Stimulated activated CD8-positive, alpha-beta memory T cell treated with anti-CD3 and anti-CD28 coated beads, Interleukin-12 subunit alpha, Interleukin-12 subunit beta, amount 100 ng/mL, for 1 hour (primary cell): ENCODE measurements at places on chromosomes 11 and 22.

- DNase-seq = peak; percentile 56
Observed at GRCh38 chr11:73295241-73295995, 12.7 kb upstream of the ARHGEF17 start.

GRCh38 chr11:70579316-70579955 lies 181.1 kb downstream of the CTTN start:
- DNase-seq = no peak

GRCh38 chr22:40627612-40628011 lies 8.9 kb downstream of the MRTFA start:
- no peak for DNase-seq

DNA sequence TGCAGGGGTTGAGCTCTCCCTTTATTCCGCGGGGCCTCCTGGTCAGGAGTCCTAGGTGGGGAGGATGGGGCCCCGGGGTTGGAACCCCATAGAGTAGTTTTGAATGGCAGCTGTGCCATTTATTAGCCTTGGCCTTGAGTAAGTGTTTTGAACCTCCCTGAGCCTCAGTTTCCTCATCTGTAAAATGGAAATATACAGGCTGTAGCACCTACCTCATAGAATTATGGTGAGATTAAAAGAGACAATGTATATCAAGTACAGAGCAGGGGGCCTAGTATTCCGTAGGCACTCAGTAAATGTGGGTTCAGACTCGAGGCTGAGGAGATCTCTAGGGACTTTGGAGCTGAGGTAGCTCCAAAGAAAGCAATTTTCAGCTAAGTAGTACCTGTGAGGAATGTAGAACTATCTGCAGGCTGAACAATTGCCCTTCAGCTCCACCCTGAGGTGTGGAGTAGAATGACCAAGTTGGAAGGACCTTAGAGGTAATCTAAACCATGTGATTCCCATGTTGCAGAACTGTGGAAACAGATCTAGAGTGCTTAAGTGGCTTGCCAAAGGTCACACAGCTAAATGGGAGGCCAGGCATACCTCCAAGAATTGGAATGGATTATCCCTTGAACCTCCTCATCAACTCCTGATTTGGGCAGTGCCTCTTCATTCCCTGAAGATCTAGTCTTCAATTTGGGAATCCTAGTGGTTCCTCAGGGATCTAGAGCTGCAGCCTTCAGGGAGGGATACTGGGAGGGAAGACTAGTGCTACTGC lies 682 bp downstream of the PGAP2 start:
- DNase-seq = peak; percentile 33

- DNase-seq = no peak
Observed at GRCh38 chr11:70590356-70590991, 192.1 kb downstream of the CTTN start.

GRCh38 chr11:117817368-117818040 lies 7.0 kb downstream of the FXYD2 start:
- DNase-seq = peak; percentile 83

DNA sequence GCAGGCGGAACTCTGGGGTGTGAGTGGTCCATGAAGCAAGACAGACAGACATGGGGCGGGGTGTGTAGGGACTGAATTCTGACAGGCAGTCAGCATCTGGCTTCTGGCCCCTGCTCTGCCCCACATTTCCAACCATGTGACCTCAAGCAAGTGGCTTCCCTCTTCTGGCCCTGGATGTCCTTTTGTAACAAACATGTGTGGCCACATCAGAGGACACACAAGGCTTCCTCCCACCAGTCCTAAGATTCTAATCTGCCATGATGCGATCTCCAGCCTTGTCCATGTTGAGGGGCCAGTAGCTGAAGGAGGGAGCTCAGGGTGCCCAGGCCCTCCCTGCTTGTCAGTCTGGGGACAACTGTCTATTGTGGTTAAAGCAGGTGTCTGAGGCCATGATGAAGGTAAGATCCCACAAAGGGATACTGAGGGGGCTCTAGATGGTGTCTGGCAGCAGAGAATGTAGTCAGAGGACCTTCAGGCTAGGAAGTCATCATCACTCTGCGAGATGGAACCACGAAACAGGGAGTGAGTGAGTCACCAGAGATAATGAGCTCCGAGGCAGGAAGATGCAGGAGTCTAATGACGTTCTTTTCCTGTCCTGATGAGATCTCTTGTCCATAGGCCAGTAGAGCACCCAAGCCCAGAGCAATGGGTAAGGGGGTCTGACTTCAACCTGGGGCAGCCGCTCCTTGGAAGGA lies 27.4 kb downstream of the DRD2 start:
- no peak for DNase-seq

DNA sequence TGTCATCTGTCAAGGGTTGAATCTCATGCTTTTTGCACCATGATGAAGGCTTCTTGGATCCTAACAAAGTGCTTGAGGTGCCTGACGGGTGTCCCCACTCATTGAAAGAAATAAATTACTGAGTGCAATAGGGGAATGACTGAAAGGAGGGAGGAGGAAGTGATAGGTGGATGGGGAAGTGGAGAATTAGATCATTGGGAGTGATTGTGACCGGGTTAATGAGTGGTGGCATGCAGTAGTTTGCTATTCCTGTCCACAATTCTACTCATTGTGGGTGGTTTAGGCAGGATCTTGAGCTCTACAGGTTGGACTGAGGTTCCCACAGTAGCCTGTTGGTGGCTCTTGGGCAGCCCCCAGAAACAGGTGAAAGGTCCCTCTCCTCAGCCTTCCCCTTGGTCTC lies 44.3 kb downstream of the THAP12 start:
- DNase-seq = no peak

DNA sequence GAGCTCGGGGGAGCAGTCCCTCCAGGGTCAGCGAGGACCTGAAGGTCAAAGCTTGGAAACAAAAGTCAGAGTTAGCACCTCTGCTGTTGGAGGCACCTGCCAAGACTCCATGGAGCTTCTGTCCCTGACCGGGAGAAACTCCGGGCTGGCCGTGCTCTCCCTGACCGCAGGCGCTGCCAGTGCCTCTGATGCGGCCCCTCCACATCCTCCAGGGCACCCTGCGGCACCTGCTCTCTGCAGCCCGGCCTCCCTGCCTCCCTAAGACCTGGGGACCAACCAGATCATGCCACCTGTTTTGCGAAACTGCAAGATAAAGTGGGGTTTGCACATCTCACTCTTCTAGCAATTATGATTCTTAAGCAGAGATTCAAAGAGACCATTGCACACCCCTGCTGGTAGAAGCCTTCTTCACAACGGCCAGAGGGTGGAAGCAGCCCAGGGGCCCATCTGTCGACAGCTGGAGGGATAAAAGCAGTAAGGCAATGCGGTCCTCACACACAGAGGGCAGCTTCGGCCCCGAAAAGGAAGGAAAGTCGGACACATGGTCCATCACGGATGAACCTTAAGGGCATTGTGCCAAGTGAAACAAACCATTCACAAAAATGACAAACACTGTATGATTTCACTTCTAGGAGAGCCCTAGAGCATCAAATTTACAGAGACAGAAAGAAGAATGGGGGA lies 477.1 kb downstream of the BRD1 start:
- no peak for DNase-seq

- no peak for DNase-seq
Observed at GRCh38 chr11:119550053-119550752, 127.2 kb upstream of the THY1 start.

DNA sequence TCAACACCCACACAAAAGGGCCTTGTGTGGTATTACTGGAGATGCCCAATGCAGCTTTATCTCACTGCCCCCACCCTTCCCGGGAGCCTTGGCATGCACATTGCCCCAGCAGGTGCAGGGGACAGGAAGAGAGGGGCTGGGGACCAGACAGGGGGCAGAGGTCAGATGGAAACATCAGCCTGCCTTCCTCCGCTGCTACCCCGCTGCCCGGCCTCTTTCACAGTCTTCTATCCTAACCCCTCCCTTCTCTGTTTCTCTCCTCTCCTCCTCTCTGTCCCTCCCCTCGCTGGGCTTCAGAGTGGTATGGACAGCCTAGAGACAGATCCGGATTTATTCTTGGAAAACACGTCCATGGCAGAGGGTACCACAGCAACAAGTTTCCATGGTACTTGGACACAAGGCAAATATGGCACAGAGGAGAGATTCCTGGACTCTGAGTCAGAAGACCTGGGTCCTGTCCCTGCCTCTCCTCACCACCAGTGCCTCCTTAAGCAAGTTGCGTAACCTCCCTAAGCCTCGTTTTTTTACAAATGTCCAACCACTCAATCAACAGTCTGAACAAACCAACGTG lies 8.3 kb upstream of the IGSF9B start:
- DNase-seq = no peak

DNA sequence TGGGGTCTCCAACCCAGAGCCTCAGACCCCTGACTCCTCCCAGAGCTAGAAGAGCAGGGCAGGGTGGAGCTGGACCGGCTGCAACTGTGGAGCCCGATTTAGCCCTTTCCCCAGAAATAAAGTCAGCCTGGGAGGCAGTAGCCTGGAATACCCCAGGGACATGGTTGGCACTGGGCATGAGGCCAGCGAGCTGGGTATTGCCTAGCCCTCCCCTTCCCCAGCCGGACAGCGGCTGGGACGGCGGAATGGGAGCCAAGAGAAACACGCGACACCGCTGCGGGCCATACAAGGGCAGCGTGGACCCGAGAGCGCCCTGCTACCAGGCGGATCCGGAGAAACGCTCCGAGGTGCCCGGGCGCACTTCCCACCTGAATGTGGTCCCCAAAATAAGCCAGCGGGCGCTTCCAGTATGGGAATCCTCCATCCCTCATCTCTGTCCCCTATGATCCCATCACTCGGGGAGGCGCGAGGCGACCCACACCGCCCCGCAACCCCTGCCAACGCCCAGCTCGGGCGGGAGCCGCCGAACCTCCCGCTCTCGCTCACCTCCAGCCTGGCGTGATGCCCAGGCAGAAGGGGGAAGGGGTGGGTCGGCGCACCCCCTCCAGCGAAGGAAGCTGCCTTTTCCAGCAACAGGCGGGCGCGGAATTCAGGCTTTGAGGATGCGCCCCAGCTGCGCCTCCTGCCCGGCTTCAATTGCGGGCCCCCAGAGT lies 758 bp downstream of the MCAM start:
- DNase-seq = no peak

DNA sequence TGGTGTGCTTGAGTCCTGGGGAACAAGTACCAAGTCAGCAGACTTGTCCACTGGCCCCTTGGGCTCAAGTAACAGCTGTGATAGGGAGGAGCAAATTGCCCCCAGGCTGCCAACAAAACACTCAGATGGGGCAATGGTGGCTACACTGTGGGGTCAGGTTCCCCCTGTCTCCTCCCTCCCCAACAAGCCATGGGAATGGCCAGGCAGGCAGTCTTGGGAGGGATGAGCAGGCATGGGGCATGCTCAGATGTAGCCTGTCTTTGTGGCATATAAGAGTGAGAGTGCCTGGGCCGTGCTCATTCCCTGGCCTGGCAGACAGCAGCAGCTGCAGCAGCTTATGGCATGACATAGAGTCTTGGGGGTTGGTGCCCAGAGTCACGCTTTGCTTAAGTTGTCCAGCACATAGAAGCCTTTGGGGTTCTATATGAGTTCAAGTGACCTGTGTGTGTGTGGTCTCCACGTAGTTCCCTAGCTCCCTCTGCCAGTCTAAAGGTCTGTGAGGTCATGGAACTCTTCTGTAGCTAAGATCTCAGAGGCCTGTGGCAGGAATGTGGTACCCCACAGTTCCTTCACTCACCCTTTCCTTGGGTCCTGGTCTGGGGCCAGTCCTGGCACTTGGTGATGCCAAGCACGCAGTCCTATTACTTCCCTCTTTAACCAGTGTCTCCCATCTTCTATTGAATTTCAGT lies 44.7 kb downstream of the BIRC2 start:
- DNase-seq = no peak

GRCh38 chr11:61756452-61757212 lies 4.2 kb downstream of the MYRF start:
- DNase-seq = no peak

DNA sequence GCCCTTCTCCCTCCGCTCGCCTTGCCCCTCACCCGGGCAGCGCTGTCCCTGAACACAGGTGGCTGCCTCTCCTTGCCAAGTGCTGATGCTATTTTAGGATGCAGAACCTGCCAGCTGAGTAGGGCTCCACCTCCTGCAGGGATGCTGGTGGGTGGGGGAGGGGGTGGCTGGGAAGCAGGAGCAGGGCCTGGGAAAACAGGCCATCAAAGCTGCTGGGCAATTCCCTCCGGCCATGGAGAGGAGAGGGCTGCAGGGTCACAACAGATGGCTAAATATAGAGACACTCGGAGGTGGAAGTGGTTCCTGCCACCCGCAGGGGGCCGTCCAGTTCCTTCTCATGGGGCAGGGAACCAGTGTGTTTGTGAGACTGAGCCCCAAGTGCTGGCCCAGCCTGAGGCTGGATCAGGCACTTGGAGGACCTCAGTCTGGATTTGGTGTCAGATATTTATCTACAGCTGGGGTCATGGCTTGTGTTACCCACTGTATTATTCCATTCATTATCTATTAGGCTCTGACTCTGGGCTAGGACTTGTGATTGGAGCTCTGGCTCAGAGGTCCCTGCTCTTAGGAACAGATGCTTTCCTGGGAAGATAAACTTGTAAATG lies 59.6 kb downstream of the LRRC32 start:
- DNase-seq = no peak

DNA sequence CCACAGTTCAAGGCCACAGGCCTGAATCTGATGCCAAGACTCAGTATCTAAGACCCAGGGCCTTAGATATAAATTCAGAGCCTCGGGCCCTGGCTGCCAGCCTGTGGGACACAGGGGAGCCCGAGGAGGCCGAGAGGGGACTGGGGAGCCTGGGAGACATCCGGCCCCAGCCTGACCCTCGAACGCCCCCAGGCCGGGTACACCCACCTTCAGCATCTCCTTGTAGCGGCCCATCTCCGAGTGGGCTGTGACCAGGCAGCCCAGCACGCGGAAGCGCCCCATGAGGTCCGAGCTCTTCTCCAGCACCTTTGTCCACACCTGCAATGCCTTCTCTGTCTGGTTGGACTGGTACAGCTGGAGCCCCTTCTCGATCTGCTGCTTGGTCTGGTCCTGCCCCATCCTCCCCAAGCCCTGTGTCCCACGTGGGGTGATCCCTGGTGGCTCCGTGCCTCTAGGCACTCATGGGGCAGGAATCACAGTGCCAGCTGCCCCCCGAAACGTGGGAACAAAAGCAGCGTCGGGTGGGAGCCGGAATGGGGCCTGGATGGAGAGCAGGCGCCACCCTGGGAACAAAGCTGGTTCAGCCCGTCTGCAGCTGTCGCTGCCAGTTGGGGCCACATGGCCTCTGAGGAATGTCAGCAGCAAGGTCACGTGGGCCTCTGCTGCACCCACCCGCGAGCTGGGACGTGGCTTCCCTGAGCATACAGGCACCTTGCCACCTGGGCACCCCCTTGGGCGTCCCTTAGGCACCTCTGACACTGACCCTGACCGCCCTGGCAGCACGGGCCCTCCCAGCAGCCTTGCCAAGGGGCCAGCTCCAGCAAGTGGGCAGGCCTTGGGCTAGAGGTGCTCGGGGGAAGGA lies at the start of gene RAPSN:
Gene RAPSN (minus strand): TSS at position 571 of the 862 bp plus-strand sequence. CDS start 172 bp downstream, at position 399.
- no peak for DNase-seq

DNA sequence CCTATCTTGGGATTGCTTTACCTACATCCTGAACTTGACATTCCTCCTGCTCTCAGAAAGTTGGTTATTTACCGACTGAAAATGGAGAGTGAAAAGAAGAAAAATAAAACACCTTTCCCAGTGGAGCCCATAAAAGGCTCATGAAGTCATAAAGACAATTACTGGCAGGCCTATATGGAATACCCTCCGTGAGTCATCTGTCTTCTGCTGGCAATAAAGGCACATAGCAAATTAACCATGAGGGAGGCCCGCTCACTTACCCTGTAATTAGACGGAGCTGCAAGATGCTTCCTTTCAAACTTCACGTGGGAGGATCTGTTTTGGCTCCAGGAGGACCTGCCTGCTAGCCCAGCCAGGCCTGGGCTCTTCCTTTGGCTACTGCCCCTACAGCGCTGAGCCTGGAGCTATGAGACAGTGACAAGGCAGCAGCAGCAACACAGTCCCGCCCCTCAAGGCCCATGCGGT lies 540.4 kb downstream of the BUD13 start:
- DNase-seq = no peak

- no peak for DNase-seq
Observed at GRCh38 chr11:118318581-118319336, 14.2 kb downstream of the CD3E start.

GRCh38 chr22:42357634-42358296 lies 74.4 kb downstream of the NFAM1 start:
- DNase-seq = no peak
